Uterus (tissue), 4 donors: ENCODE measurements at places on chromosomes 4 and X. TPM values are rescaled to one million over a fixed set of nuclear protein-coding genes. Genes with fewer than 3 reads are reported as not detected.

- no peaks in the 10 kb centered on the region for H3K36me3 ChIP-seq
- H3K27ac ChIP-seq: peak overlapping the region; percentile 62
- DNase-seq: no peak
Observed at GRCh38 chrX:81261576-81261975, 59.7 kb downstream of the SH3BGRL start.

- H3K4me1 ChIP-seq: no peaks in the 10 kb centered on the region
- no peak overlapping the region for H3K27ac ChIP-seq
- H3K27me3 ChIP-seq: no peaks in the 10 kb centered on the region
- no peak for DNase-seq
- H3K36me3 ChIP-seq: no peaks in the 10 kb centered on the region
- H3K4me3 ChIP-seq: no peak overlapping the region
Observed at GRCh38 chr4:29320947-29321620, 1399.1 kb upstream of the PCDH7 start.

The STOX2 gene
- 18.2 TPM for total RNA-seq

DNA sequence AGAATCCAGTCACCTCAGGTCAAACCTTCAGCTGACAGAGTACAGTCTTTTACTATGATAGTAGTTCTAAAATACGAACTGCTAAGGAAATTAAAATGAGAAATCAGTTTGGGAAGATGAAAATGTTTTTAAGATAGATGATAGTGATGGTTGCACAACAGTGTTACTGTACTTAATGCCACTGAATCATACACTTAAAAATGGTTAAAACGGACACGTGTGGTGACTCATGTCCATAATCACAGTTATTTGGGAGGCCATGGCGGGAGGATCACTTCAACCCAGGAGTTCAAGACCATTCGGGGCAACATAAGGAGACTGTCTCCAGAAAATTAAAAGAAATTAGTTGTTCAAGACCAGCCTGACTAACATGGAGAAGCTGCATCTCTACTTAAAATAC lies 41.4 kb downstream of the ABHD18 start:
- H3K27me3 ChIP-seq: no peaks in the 10 kb centered on the region
- H3K36me3 ChIP-seq: no peaks in the 10 kb centered on the region
- H3K27ac ChIP-seq: no peak overlapping the region
- no peak overlapping the region for H3K4me3 ChIP-seq
